ENCODE measurements at places on chromosomes 7 and 10.

GRCh38 chr10:624605-625332 is 64.7 kb downstream of the DIP2C start:
- peaks cover 9% of the 10 kb centered on the region for H3K4me1 ChIP-seq
- no peak overlapping the region for H3K4me3 ChIP-seq
- H3K27ac ChIP-seq: no peak overlapping the region
- no peaks in the 10 kb centered on the region for H3K27me3 ChIP-seq

DNA sequence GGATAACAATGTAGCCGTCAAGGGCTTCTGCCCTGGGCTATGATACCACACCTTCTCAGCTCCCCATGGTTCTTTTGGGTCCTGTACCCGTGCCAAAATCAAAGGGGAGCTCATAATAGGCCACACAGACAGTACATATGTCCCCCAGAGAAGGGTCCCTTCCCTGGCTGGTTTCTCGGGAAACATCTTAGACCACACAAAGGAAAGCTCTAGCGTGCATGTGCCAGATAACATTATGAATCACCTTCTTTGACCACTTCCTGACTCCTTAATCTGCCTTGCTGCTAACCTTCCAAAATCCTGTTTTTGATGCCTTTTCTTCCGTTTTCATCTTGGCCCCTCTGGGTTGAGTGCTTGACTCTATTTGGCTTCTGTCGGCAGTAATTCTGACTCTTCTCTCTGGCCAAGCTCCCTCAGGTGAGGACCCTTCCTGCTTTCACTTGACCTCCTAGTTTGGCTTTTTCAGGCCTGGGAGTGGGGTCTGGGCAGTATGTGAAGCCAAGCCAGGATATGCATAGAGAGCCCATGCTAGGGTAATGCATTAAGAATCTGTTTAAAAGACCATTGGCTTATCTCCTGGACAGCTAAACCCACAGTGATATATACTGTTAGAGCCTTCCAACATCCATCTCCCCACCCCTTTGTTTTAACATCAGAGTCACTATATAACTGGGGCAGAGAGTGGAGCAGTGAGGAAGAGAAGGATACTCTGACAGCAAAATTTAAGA is 84.8 kb downstream of the ANLN start:
- no peak overlapping the region for H3K4me3 ChIP-seq
- no peaks in the 10 kb centered on the region for H3K4me1 ChIP-seq
- H3K27ac ChIP-seq: no peak overlapping the region
- no peaks in the 10 kb centered on the region for H3K27me3 ChIP-seq
- no peak for DNase-seq

DNA sequence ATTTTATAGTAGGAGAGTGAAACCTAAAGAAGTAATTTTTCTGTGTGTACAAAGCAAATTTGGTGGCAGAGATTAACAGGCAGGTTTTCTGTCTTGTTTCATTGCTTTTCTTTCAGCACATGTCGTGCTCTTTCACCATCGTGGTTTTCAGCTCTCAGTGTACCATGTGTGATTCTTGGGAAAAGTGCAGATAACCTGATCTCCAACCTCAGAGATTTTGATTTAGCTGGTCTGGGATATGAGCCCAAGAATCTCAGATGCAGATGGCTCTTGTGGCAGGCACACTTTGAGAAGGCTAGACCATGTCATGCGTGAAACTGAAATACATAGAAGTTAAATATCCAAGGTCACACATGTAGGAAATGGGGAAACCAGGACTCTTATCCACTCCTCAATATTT is 317.4 kb downstream of the EXOC4 start:
- DNase-seq: no peak
- no peaks in the 10 kb centered on the region for H3K36me3 ChIP-seq
- H3K4me1 ChIP-seq: no peaks in the 10 kb centered on the region
- H3K27me3 ChIP-seq: no peaks in the 10 kb centered on the region

- H3K27me3 ChIP-seq: no peaks in the 10 kb centered on the region
- peaks cover 6% of the 10 kb centered on the region for H3K36me3 ChIP-seq
- H3K4me1 ChIP-seq: no peaks in the 10 kb centered on the region
- DNase-seq: no peak
- no peak overlapping the region for H3K27ac ChIP-seq
These were observed 52.3 kb downstream of the GLRX3 start for GRCh38 chr10:130188195-130189175.

DNA sequence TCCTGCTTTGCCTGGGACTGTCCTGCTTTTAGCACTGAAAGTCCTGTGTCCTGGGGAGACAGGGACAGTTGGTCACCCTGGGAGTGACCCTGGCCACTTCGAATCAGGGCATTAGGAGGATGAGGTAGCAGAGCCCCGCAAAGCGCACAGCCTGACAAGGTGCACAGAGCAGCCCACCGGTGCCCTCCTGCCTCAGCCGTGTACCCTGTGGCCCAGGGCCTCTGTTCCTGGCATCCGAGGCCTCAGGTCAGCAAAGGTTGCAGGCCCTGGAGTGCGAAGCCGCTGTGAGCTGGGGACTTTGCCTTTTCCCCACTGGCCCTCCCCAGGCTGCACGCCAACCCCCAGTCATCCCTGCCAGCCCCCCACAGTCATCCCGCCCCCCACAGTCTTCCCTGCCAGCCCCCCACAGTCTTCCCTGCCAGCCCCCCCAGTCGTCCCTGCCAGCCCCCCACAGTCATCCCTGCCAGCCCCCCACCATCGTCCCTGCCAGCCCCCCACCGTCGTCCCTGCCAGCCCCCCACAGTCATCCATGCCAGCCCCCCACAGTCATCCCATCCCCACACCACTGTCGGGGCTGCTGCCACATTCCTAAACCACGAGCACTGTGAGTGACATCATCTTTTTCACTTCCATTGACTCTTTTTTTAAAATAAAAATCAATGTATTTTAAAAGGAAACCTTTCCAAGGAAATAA is 91.8 kb downstream of the RGS10 start:
- no peak for DNase-seq
- H3K27me3 ChIP-seq: no peaks in the 10 kb centered on the region
- no peak overlapping the region for H3K27ac ChIP-seq
- peaks cover 33% of the 10 kb centered on the region for H3K4me1 ChIP-seq

GRCh38 chr7:4211261-4211660 is 470.8 kb upstream of the FOXK1 start:
- no peak overlapping the region for H3K27ac ChIP-seq
- H3K4me1 ChIP-seq: no peaks in the 10 kb centered on the region
- no peaks in the 10 kb centered on the region for H3K27me3 ChIP-seq
- no peaks in the 10 kb centered on the region for H3K36me3 ChIP-seq

DNA sequence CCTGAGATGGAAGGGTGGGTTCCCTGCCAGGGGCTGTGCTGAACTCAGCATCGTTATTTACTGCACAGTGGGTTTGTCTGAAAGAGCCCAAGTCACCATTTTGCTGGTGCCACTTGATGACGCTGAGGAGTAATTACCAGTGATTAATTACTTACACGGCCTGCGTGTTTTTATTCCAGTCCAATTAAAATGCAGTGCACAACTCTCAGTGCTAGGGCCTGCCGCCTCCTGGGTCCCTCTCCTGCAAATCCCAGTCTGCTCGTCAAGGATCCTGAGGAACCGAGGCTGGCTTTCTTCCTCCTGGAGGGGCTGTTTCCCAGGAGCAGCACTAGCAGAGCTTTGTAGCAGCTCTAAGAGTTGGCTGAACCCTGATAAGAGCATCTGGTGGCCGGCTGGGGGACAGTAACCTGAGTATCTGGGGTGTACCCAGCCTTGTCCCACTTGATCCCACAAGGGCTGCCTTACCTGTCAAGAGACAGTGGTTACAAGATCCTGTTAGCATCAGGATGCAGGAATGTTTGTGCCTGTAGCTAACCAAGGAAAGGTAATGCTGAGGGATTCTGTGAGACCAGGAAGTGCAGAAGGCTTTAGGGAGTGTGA is 45.1 kb upstream of the LRRC4 start:
- no peak overlapping the region for H3K27ac ChIP-seq
- H3K4me1 ChIP-seq: no peaks in the 10 kb centered on the region
- DNase-seq: no peak
- H3K36me3 ChIP-seq: no peaks in the 10 kb centered on the region
- H3K27me3 ChIP-seq: no peaks in the 10 kb centered on the region

- no peak overlapping the region for H3K27ac ChIP-seq
- no peak overlapping the region for H3K4me3 ChIP-seq
- H3K4me1 ChIP-seq: no peaks in the 10 kb centered on the region
- no peak for DNase-seq
- H3K36me3 ChIP-seq: no peaks in the 10 kb centered on the region
- H3K27me3 ChIP-seq: no peaks in the 10 kb centered on the region
These were observed 251.1 kb downstream of the IPMK start for GRCh38 chr10:58016614-58017013.
